ENCODE measurements at places on chromosomes 1 and 21.

GRCh38 chr1:150981805-150982712 is at the start of gene ANXA9:
Gene ANXA9, plus strand, starts transcription at chr1:150982292. Its CDS starts 814 bp downstream, at chr1:150983106.
- peak; percentile 41 for DNase-seq

DNA sequence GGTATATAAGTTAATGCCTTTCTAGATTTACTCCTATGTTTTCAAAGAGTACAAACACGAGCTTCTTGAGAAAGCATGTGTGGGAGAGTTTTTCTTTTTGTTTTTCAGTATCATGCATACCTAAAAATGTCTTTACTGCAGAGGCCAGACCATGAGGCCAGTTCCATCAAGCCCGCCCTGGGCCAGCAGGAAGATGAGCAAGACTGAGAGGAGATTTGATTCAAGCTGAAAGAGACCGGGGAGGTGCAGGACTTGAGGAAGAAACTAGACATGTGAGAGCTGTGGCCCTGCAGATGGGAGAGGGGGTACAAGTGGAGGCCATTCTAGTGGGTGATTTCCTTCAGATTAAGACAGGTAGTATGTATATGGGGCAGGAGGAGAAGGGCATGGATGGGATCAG is 33.4 kb upstream of the NTPCR start:
- DNase-seq: no peak

GRCh38 chr1:22457345-22457744 is 5.7 kb downstream of the ZBTB40 start:
- peak; percentile 83 for DNase-seq

GRCh38 chr1:107949467-107950253 is 15.3 kb downstream of the VAV3 start:
- no peak for DNase-seq

DNA sequence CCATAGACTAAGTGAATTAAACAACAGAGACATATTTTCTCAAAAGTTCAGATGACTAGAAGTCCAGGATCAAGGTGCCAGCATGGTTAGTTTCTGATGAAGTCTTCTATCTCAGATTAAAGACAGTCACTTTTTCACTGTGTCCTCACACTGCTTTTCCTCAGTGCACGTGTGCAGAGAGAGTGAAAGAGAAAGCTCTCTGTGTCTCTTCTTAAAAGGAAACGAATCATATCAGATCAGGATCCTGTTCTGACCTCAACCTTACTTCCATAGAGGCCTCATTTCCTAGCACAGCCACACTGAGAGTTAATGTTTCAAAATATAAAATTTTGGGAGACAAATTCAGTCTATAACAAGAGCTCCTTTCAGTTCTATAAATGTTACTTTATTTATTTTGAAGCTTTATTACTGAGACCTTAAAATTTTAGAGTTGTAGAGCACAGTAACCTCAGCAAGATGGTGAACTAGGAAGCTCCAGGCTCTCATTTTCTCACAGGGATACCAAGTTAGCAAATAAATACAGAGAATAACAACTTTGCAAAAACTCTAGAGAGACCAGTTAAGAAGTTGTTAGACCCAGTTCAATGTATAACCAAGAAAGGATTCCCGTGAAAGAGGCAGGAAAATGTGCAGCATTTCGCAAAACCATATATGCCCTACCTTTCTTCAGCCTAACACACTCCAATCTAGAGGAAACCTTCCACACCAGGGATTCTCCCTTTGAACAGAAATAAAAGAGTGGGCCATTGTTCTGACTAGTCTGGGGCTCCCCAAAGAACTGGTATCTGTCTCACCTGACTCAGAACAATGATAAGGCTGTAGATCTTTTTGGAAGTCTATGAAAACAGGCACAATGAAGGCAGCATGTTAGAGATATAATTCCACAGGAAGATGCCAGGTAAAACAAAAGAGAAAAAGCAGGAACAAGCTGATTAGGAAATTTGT is 372.2 kb downstream of the MRPL39 start:
- no peak for DNase-seq

DNA sequence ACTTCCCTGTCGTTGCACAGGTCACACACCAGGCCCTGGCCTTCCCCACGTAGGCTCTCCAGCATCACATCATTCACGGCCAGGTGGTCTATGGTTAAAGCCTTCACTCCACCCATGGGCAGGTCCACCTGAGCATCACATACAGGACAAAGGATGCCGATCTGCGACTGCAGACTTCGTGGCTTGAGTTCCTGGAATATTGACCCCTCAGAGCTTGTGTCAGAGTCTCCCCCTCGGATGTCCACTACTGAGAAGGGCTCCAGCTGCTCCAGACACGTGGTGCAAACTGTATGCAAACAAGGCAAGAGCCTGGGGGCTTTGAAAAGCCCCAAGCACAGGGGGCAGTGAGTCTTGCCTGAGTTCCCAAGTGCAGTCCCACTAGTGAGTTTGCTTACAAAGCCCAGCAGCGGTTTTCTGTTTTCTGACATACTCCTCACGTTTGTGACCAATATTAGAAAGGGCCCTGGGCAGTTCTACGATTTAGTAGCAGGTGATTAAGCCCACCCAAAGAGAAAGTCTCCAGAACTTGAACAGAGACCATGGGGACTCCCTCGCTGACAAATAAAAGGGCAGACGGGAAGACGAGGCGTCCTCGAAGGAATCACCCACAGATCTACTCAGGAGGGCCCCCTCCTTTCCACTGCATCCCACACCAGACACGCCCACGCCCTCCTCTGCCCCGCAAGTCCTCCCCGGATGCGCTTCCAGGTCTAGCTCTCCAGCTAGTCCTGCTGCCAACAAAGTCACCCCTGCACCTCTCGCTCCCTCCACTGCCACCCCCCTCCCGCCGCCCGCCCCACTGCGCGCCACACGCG is 568 bp downstream of the TRIM45 start:
- no peak for DNase-seq

GRCh38 chr1:65795311-65795710 is 2.6 kb downstream of the PDE4B start:
- DNase-seq: no peak

DNA sequence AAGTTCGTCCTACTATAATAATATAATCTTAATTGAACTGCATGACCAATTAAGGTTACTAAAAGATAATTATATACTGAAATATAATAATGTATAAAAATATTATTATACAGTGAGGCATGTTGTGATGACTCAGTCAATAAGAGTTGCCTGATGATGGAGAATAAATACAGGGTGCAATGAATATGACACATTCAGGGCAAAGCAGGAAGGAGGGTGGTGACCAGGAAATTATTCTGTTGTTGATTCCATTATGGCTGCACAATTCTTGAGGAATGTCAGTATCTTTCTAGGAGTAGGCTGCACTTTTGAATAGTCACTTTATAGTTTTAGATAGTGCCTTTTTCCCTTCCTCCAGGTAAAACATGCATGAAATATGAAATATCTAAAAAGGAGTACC is 46.4 kb upstream of the RGS21 start:
- peak; percentile 4 for DNase-seq

GRCh38 chr1:179156026-179156425 is 73.5 kb downstream of the ABL2 start:
- DNase-seq: no peak

DNA sequence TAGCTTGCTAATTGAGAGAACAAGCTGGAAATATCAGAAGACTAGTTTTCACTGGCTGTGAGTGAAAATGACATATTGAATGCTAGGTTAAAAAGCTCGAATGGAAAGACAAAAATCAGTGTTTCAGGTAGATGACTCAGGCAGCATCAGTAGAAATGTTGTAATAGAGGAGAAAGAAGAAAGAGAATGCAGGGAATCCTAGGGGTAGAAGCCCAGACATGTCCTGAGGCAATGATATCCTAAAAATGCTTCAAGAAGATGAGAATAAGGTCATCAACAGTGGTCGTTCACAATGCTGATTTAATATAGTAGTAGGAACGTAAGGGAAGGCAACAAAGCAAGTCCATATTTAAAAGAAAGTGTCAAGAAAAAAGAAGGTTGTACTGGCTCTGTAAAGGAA is 96.7 kb upstream of the HP1BP3 start:
- peak; percentile 42 for DNase-seq

DNA sequence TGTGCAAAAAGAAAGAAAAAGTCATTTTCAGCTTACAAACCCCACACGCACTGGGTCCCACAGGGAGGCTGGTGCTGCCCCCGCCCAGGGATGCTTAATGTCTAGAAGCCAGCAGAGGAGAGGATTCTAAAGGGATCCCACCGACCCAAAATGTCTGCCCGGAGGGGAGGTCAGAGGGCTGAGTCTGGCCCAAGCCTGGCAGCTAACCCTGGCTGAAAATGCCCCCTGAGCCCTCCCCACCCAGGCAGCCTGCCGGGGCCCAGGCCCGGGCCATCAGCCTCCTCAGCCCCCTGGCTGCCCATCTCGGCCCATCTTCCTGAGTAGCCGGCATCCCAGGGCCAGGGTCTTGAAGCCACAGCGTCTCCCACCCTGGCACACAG is 33.5 kb downstream of the ACOT7 start:
- no peak for DNase-seq

DNA sequence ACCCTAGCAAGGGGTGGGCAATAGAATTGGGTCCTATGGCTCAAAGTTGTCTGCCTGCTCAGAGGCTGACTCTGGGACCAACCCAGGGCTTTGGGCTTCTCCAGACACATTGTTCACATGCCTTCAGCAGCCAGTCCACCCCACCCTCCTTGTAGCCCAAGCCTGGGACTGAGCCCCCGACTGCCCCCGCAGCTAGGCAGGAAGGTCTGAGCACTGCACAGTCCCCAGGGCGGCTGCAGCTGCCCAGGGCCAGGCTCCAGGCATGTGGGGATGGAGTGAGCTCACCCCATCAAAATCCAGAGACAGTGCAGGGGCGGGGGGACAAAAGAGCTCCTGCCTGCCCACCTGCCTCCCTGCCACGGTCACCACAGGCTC is 35.6 kb downstream of the HSPG2 start:
- no peak for DNase-seq

DNA sequence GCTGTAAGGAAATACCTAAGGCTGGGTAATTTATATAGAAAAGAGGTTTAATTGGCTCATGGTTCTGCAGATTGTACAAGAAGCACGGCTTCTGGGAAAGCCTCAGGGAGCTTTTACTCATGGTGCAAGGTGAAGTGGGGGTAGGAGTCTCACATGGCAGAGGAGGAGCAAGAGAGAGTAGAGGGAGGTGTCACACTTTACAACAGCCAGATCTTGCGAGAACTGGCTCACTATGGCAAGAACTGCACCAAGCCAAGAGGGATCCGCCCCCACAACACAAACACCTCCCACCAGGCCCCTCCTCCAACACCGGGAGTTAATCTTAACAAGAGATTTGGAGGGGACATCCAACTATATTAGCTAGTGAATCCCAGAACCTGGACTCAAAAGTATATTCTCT is 135.4 kb upstream of the SOD1 start:
- no peak for DNase-seq

- DNase-seq: peak; percentile 6
Observed at GRCh38 chr1:19166066-19166465, 44.0 kb downstream of the UBR4 start.

DNA sequence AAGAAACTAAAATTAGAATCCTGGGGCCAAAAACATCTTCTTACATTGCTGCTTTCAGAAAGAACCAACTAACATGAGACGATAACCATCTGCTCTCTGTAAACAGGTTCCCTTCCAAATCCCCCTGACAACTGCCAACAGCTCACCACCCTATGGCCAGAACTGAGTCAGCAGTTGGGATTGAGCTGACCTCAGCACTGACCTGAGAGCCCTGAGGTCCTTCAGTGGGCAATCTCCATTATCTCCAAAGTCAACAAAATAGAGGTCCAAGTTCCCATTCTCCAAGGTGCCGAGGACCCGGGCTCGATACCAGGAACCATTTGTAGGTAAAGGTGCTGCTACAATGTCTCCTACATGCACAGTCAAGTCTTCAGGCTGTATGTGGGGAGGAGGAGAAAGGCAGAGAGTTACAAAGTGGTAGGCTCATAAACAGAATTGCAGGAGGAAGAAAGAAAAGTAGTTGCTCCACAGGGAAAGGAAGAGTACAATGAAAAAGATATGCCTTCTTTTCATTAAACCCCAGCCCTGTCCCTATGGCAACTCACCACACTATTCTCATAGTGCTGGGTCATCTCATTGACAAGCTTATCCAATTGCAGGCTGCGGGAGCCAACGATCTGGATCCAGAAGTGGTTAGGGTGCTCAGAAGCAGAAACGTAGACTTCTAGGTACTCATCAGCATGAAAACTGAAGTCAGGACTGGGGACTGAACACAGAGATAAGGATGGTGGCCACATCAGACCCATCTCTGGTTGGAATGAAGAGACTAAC is 12.8 kb upstream of the MRPL9 start:
- DNase-seq: no peak

DNA sequence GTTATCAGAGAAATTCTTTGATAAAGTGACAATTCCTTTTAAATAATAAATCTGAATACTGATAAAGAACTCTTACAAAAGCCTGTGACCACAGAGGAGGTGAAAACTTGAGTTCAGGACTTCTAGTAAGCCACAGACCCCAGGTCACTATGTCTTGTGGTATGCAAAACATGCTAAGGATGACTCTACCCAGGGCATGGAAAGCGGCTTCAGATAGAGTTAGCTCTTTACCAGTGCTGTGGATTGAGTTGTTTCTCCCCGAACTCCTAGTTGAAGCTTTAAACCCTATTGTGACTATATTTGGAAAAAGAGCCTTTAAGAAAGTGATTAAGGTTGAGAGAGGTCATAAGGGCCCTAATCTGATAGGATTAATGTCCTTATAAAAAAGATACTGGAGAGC is 42.3 kb downstream of the HLX start:
- no peak for DNase-seq

- no peak for DNase-seq
Observed at GRCh38 chr1:34267326-34267725, 90.6 kb downstream of the C1orf94 start.

DNA sequence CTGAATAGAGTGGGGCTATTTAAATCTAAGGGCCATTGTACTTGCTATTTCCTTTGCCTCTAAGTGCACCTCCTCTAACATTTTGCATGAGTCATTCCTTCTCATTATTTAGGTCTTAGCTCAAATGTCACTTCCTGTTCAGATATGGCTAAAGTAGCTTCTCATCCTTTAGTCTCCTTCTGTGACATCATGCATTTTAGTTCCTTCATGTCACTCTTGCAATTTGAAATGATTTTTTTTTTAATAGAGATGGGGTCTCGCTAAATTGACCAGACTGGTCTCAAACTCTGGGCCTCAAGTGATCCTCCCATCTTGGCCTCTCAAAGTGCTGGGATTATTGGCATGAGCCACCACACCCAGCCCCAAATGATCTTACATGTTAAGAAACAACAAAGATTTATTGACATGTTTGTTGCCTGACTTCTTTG is 6.6 kb downstream of the TBX19 start:
- DNase-seq: peak; percentile 77

- DNase-seq: no peak
Observed at GRCh38 chr1:28591708-28592320, at the start of gene RAB42. Gene RAB42, plus strand, starts transcription at chr1:28592265. Its CDS starts 247 bp downstream, at chr1:28592512.

- DNase-seq: no peak
Observed at GRCh38 chr1:111976842-111977241, 12.6 kb downstream of the KCND3 start.

Data from choroid plexus epithelial cell (primary cell).